Articular chondrocyte of knee joint (primary cell): ENCODE measurements at places on chromosomes 16 and 17. TPM values are rescaled to one million over a fixed set of nuclear protein-coding genes. Genes with fewer than 3 reads are reported as not detected.

ZNF174 gene
- 8.4 and 9.3 TPM in 2 replicates for total RNA-seq

ACTG1 gene
- total RNA-seq = 8,564 and 11,024 TPM in 2 replicates

KRT39 gene
- total RNA-seq = not detected in 2 replicates

SLC16A6 gene
- total RNA-seq = under 0.01 TPM in 1 of 2 replicates, not detected in the other

CLDN7 gene
- 2.4 and 2.7 TPM in 2 replicates for total RNA-seq

WSCD1 gene
- 0.32 TPM in 1 of 2 replicates, not detected in the other for total RNA-seq

TMEM98 gene
- 121 and 122 TPM in 2 replicates for total RNA-seq

OSBPL7 gene
- total RNA-seq = 6.8 and 9.5 TPM in 2 replicates

GP1BA gene
- total RNA-seq = not detected in 2 replicates

CCT6B gene
- total RNA-seq = 4.2 and 4.8 TPM in 2 replicates

IRX6 gene
- total RNA-seq = 2.4 and 3.1 TPM in 2 replicates

UBTF gene
- 55.3 and 56.6 TPM in 2 replicates for total RNA-seq
